Brain pericyte (primary cell): ENCODE measurements at places on chromosomes 3 and 15.

DNA sequence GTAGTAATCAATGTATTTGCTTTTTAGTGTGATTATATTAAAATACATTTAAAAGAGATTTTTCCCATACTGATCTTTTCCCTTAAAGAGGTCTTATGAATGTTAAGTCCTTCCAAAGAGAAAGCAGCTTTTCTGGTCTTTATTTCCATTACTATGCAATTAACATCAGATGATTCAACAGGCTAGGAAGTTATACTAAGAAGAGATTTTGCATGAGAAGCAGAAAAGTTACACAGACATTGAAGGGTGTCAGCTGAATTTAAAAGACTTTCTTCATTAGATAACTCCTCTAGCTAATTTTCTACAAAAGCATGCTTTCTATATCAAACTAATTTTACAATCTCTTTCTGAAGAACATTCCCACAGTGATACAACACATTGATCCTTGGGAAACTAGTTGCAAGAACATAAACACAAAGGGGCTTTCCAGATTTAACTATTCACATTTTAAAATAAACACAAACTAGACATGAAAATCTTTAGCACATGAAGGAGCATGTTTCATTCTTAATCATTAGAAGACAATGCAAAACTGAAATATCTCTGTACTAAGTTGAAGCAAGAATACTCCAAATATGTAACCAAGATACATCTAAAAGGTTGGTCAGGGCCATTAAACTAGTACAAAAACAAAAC lies 965.8 kb downstream of the ROBO1 start:
- DNase-seq, result no peak

DNA sequence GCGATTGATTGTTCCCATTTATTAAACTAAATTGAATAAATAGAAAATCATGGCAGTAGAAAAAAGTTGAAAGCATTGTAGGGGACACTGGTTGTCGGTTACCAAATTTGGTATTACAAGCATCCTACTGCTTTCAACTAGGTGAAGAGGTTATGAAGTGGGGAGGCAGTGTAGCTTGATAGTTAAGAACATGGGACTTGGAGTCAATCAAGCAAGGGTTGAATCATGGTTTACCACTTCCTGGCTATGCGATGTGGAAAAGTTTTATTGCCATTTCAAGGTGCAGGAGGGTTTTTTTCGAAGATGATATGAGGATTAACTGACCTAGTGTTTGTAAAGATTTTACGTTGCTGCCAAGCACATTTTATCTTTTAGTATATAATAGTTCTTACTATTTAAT lies 318.2 kb upstream of the KCNH8 start:
- no peak for DNase-seq

GRCh38 chr3:42752441-42752840 lies 20.6 kb downstream of the CCDC13 start:
- DNase-seq, result no peak

GRCh38 chr15:100879464-100880138 lies at the start of gene ALDH1A3:
TSS of gene ALDH1A3 (plus strand) at chr15:100879831. CDS start at chr15:100879908, 77 bp downstream.
- DNase-seq, result no peak

- no peak for DNase-seq
These were observed 3.9 kb downstream of the HYAL2 start for GRCh38 chr3:50318615-50319014.

GRCh38 chr3:172375206-172375850 lies 72.9 kb downstream of the GHSR start:
- no peak for DNase-seq

- no peak for DNase-seq
These were observed 316.2 kb upstream of the UMPS start for GRCh38 chr3:124413989-124414598.

GRCh38 chr3:33277193-33277882 lies at the start of gene FBXL2:
TSS of gene FBXL2 (plus strand) at chr3:33277442. CDS start at chr3:33277513, 71 bp downstream.
- DNase-seq, result no peak

- no peak for DNase-seq
These were observed 18.0 kb upstream of the RAD18 start for GRCh38 chr3:8981296-8981695.

- DNase-seq, result no peak
These were observed 424.1 kb downstream of the RSL24D1 start for GRCh38 chr15:54772663-54773062.

DNA sequence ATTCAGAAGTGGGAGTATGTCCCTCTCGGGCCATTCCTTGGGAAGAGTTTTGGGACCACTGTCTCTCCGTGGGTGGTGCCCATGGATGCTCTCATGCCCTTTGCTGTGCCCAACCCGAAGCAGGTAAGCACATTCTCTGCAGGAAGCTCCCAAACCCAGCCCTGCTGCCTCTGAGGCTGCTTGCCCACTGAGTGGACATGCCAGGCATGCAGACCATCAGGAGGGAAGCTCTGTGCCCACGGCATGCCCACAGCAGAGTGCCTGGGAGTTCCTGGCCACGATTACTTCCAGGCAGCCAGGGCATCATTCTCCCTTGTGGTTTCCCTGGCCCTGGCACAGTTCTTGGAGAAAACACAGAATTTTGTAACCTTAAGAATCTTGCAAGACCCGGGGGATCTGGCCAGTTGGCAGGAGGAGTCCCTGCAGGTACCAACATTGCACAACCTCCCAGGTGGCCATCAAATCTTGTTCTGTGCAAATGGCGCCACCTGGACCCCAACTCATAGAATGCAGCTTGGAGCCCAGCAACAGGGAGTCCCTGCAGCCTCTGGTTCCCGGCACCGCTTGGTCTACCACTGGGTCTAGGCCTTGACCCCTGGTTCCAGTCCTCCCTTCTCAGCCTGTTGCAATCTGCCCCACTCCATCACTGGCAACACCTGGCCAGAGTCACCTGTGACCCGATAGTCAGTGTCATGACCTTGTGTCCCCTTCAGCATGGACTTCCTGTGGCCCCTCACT lies 20.4 kb downstream of the FAH start:
- DNase-seq, result no peak

DNA sequence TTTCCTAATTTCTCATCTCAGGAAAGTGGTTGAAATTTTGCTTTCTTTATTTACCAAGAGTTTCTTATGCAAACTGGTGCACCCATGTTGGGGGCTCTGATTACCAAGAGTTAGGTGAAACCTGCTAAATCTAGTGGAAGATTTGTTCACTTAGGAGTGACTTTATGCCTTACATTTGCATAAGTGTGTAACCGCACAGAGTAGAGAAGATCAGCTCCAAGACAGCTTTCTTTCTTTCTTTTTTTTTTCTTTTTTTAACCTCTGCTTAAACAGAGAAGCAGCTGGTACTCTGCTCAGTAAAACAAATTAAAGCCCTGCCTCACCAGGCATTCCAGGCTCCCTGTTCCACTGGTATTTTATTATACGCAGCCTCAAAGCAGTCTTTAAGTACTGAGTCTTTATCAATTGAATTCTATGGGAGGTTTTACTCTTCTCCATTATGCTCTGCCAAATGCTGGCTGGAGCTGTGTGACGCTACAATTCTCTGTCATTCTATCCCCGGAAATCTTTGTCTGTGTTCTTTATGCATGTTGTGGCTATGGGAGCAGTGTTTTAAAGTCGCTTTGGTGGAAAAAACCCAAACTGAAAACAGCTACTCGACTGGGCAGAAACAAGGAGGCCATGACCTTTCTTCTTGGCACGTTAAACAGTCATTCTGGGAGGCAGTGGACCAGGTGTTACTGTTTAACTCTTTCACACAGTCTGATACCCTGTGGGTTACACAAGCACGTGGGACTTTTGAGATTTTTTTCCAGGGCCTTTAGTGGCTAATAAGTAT lies 55.2 kb upstream of the GBE1 start:
- peak; percentile 20 for DNase-seq

- no peak for DNase-seq
These were observed 15.7 kb upstream of the AEN start for GRCh38 chr15:88605189-88606069.

- DNase-seq, result no peak
These were observed 37.2 kb upstream of the CA12 start for GRCh38 chr15:63418811-63419210.

GRCh38 chr3:141105828-141106628 lies 54.9 kb downstream of the SPSB4 start:
- DNase-seq, result peak; percentile 40

GRCh38 chr3:46851364-46852333 lies 11.6 kb downstream of the MYL3 start:
- DNase-seq, result no peak

DNA sequence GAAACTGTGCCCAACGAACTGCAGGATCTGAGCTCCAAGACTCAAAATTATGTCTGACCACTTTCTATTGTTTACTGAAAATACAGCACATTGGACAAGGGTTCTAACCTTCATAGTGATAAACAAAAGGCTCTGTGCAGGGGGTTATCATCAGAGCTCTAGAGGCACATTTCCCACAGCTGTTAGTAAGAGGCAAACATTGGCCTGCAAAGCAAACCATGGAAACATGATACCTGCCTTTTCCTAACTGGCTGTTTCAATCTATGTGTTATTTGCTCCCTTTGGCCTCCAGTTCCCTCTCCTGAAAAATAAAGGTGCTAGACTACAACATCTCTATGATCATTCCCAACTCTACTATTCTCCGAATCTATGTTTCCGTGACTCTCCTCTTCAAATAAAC lies 159.7 kb upstream of the ARHGEF26 start:
- DNase-seq, result no peak

DNA sequence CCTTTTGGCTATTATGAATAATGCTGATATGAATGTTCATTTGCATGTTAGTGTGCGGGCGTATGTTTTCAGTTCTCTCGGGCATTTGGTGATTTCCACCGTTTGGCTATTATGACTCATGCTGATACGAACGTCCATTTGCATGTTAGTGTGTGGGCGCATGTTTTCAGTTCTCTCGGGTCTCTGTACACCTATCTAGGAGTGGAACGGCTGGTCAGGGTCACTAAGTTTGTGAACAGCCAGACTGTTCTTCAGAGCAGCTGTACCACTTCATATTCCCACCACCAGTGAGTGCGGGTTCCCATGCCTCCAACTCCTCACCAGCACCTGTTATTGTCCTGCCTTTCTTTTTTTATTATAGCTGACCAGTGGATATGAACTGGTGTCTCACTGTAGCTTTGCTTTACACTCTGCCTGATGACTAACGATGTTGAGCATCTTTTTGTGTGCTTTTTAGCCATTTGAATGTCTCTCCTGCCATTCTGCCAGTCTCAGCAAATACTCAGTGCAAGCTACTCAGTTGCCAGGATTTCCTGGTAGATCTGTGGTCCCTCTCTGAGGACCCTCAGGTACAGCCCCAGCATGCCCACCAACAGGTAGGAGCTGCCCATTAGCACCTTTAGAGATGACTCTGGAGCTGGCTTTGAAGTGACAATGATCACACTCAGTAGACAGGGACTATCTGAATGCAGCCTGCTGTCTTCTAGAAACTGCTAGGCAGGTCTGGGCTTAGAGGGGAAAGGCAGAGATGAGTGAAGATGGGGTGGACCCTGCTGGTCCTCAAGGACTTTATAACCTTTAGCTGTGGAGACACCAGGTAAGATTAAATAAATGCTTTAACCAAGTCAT lies 141.1 kb downstream of the XXYLT1 start:
- DNase-seq, result no peak

DNA sequence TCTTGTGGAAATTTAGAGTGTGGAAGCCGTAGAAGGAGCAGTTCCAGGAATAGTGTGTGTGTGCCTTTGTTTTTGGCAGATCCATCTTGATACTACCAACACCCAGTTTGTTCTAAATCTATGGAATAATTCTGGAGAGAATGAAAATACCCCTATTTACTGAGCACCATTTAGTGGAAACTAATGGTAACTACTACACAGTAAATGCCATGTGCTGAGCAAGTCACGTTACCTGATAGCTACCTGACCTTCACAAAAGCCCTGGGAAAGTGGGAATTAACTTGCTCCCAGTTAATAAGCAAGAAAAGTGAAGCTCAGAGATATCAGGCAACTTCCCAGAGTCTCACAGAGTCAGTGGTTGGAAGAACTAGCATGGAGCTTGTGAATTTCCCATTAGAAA lies 137.7 kb downstream of the ARPP21 start:
- DNase-seq, result no peak

GRCh38 chr3:128784232-128784631 lies 58.2 kb downstream of the RAB7A start:
- no peak for DNase-seq

DNA sequence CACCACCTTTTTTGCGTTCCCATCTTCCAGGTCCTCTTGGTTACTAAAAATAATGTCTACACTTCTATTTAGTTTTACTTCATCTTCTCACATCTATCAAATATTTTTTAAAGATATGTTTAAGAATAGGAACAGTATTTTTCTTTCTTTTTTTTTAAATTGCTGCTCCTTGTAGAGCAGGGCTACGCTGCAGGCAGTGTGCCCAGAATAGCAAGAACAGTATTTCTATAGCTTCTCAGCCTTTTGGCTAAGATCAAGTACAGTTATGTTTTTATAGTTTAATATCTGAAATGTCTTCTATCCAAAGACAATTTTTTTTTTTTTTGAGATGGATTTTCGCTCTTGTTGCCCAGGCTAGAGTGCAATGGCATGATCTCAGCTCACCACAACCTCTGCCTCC lies 73.0 kb downstream of the MYO9A start:
- DNase-seq, result no peak

DNA sequence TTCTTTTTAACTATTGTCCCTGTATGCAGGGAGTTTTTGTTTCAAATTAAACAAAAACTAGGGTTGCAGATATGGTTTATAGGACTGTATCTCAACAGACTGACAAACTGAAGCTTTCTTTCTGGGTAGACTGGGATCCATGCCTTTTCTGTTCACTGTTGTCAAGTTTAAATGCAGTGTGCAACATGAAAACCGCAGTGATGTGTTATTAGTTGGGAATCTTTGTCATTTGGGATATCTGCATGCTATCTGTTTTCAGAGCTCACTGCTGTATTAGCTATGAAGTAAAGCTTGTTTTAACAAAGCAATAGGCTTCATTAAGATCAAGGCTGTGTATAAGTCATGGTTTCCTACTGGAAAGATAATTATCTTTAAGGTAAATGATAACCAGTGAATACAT lies 21.4 kb upstream of the MCF2L2 start:
- no peak for DNase-seq

DNA sequence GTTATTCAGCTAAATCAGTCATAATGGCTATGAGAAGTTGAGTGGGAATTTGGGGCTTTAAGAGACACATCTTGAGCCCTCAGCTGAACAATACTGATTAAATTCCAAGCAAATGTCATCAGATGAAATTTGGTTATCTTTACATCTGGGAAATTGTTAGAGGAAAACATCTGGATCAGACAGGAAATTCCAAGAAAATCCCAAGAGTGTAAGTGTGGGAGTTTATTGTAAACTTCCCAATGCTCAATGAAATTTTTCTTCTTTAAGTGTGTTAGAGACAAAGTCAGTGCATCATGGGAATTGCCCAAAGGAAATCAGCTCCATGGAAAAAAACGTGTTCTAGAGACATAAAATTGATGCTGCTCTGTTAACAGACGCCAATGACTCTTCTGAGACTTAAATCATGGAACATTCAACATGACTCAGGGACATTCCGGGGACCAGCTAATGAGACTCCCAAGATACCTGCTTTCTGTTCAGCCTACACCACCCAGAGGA lies 19.8 kb upstream of the DCLK3 start:
- DNase-seq, result no peak

DNA sequence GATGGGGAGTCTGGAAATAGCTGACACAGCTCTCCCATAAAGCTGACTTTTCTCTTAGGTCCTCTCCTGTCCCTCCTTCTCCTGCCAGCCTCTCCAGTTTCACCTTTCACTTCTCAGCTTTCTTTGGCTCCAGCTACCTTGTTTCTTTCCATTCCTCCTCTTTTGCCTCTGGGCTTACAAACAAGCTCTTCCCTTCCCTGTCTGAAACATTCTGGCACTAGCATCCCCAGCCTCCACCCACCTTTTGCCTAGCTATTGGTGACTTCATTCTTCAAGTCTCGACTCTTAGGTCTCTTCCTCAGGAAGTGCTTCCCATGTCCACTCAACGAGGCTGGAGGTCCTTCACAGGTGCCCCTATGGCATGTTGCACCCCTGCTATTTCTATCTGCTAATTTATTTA lies 20.5 kb upstream of the AVEN start:
- no peak for DNase-seq
